ENCODE measurements at places on chromosomes 1 and 21. TPM values are rescaled to one million over a fixed set of nuclear protein-coding genes. Genes with fewer than 3 reads are reported as not detected.

DNA sequence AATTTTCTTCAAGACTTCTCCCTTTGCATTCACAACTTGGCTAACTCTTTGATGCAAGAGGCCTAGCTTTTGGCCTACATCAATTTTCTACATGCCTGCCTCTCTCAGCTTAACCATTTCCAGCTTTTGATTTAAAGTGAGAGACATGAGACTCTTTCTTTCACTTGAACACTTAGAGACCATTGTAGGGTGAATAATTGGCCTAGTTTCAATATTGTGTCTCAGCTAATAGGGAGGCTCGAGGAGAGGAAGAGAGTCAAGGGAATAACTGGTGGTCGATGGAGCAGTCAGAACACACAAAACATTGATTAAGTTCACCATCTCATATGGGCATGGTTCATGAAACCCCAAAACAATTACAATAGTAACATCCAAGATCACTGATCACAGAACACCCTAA lies 225.5 kb downstream of the TPR start:
- DNase-seq: no peak

DNA sequence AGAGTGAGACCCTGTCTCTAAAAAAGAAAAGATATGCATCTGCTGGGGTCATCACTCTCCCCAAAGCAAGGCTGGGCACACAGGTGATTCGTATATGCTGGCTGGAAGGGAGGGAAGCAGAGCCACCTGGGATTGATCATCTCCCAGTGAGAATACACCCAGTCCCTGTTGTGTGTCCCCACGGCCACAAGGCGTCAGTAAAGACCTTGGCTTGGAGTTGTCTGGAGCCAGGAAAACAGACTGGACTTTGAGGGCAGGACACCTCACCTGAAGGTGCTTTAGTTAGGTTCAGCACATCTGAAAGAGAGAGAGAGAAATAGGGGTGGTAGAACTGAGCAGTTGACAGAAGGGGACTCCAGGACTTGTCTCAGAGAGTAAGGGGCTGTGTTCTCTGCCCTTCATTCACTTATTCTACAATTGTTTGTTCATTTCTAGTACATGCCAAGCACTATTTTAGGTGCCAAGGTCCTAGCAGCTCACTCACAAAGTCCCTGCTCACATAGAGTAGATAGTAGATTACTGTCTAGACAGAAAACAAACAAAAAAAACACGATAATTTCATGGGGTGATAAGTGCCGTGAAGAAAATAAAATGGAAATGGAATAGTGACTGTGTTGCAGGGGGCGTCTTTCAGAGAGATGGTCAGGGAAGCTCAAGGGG lies 13.5 kb downstream of the CITED4 start:
- no peak for DNase-seq

DNA sequence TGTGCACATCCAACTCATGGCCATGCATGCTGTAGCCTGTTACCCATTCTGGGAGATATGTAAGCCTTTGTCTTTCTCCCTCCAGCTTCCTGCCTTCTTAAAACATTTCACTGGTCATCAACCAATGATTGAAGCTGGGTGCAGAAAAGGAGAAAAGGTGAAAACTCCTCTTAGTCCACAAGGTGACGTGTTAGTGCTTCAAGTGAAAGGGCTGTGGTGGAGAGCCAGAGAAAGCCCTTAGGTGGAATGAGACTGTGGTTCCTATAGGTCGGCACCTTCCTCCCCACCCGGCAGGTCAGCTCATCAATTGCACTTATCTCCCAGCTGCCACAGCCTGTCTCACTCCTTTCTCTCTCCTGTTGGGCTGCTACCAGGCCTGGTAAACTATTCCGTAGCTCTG lies 30.4 kb downstream of the ERG start:
- no peak for DNase-seq

TNFRSF1B gene
- total RNA-seq: 167 TPM

DNA sequence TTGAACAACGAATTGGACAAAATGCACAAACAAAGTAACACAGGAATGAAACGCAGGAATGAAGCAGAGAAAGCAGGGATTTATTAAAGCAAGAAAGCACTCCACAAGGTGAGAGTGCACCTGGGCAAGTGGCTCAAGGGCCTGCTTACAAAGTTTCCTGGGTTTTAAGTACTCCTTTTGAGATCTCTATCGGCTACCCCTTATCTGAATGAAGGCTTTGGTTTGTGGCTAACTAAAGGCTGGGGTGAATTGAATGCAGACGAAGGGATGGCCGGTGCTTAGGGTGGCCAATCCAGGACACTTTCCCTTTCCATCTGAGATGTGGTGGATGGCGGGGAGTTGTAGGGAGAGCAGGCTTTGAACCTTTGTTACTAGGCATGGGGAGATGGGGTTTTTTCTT lies 151.4 kb upstream of the KIAA0040 start:
- no peak for DNase-seq

COL11A1 gene
- not detected for total RNA-seq
